ENCODE measurements at places on chromosomes 3 and 15. TPM values are rescaled to one million over a fixed set of nuclear protein-coding genes. Genes with fewer than 3 reads are reported as not detected.

The SOX2 gene
- 0.16 TPM for total RNA-seq

The HYKK gene
- total RNA-seq, result 12.5 TPM

The CNTN3 gene
- 24.5 TPM for total RNA-seq

The NPAP1 gene
- total RNA-seq, result 2.2 TPM

The CACNA2D2 gene
- total RNA-seq, result 2.6 TPM

The TIMP4 gene
- total RNA-seq, result 16.5 TPM

The LIPC gene
- total RNA-seq, result 10.5 TPM

The MYRIP gene
- total RNA-seq, result 4.8 TPM

The GRK7 gene
- not detected for total RNA-seq

The CFAP20DC gene
- total RNA-seq, result 0.18 TPM

The CTXND1 gene
- 2.5 TPM for total RNA-seq

The NOX5 gene
- total RNA-seq, result 0.89 TPM

The DPPA2 gene
- total RNA-seq, result not detected

The CATSPER2 gene
- 17.2 TPM for total RNA-seq

The AADACL2 gene
- not detected for total RNA-seq

The DAZL gene
- total RNA-seq, result not detected

The SNRPA1 gene
- total RNA-seq, result 71.6 TPM

The PLSCR1 gene
- 136 TPM for total RNA-seq

The FGF7 gene
- 48.3 TPM for total RNA-seq

The IQCF5 gene
- total RNA-seq, result not detected

The RLBP1 gene
- not detected for total RNA-seq

The RASGRP1 gene
- total RNA-seq, result 1.8 TPM

The STRC gene
- total RNA-seq, result 1.4 TPM

The IGSF11 gene
- total RNA-seq, result 2.0 TPM

The UBAP1L gene
- 9.4 TPM for total RNA-seq

The NR1I2 gene
- total RNA-seq, result 1.2 TPM

The CTSH gene
- total RNA-seq, result 705 TPM

Measured in ureter (tissue), 1 donor.